ENCODE measurements at places on chromosomes 4 and X.

GRCh38 chr4:10054571-10055041 is 33.3 kb upstream of the SLC2A9 start:
- no peak for DNase-seq

- no peak for DNase-seq
Measured at GRCh38 chr4:134544303-134544770, 342.7 kb upstream of the PABPC4L start.

- DNase-seq = no peak
Measured at GRCh38 chrX:41688835-41689234, at the start of gene GPR34. Gene GPR34 (plus strand): TSS chrX:41688973. CDS start chrX:41695634, 6,661 bp downstream.

DNA sequence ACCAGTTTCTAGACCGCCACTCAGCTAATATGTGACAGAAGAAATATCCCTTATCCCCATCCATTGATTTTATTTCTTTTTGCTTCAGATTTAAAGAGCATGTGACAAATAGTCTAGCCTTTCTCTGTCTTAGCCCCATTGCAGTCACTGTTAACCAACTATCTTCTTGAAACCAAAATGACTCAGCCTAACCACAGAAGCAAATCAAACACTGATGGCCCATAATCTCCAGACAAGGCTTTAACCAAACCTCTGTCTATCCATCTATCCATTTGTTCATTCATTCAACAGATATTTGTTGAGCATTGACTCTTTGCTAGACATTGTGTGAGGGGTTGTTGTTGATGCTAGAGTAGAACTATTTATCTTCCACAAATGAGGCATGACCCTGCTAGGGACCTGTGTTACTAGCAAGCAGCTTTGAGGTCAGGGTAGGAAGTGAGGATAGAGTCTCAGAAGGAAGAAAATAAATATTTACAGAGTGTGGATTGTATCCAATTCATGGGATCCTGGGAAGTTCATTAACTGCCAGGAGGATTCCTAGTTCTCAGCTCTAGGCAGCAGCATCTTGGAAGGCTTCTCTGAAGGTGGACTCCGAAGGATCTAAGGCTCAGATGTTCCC is 22.5 kb downstream of the HNRNPH2 start:
- no peak for DNase-seq

Measured in posterior vena cava (tissue), 2 donors.